Astrocyte (in vitro differentiated cells and primary cell): ENCODE measurements at places on chromosomes 4 and X. TPM values are rescaled to one million over a fixed set of nuclear protein-coding genes. Genes with fewer than 3 reads are reported as not detected.

GRCh38 chrX:107675823-107676555, 47.7 kb downstream of the PRPS1 start:
- DNase-seq = no peak
- H3K27me3 ChIP-seq = no peaks in the 10 kb centered on the region
- H3K27ac ChIP-seq = peak overlapping the region; percentile 51
- no peaks in the 10 kb centered on the region for H3K36me3 ChIP-seq

DNA sequence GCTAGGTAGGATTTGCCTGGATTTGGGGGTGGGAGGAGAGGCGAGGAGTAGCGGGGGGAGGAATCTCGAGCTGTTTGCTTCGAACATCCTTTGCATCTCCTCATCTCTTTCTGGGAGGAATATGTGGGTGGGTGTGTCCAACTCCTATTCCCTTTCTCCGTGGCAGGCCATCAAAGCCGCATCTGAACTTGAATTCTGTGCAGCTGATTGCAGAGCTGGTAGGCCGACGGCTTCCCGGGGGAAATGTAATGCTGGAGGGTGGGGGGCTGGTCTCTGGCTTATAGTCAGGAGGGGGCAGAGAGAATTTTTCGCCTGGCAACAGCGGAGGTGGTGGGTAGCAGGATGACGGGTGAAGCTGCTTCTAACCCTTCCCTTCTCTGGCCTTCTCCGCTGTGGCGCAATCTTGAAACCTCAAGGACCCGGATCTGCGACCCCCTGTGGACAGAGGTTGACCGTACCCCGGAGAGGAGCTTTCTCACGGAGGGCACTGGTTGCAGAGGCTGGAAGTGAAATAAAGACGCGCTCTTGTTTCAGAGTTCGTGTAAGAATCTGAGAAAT, 628 bp downstream of the ZCCHC12 start:
- H3K36me3 ChIP-seq = no peaks in the 10 kb centered on the region
- DNase-seq = no peak
- peak overlapping the region; percentile 37 for H3K4me3 ChIP-seq
- H3K27ac ChIP-seq = no peak overlapping the region

The GBA3 gene
- not detected in 2 replicates for total RNA-seq

- DNase-seq = peak; percentile 90
- no peaks in the 10 kb centered on the region for H3K36me3 ChIP-seq
- peaks cover 14% of the 10 kb centered on the region for H3K4me1 ChIP-seq
- H3K27ac ChIP-seq = peak overlapping the region; percentile 30
Observed at GRCh38 chr4:148795156-148795864, 353.1 kb upstream of the NR3C2 start.

DNA sequence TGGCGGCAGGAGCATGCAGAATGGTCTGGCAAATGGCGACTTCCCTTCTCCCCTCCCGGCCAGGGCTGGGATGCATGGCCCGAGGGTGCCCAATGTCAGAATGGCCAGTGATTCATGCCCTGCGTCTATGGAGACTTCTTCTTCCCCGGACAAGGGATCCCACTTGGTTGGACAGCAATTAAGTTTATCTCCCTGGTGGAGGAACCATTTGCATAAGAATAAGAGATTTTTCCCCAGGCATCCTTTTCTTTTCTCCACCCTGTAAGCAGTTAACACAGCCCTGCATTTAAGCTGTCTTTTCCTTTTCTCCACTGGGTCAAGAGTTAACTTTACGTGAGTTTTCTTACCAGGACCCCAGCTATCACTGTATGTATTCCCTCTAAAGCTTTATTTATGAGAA, 856.6 kb downstream of the GLUD2 start:
- H3K4me1 ChIP-seq = no peaks in the 10 kb centered on the region
- DNase-seq = no peak
- H3K27ac ChIP-seq = no peak overlapping the region
- H3K27me3 ChIP-seq = no peaks in the 10 kb centered on the region
- no peak overlapping the region for H3K4me3 ChIP-seq

DNA sequence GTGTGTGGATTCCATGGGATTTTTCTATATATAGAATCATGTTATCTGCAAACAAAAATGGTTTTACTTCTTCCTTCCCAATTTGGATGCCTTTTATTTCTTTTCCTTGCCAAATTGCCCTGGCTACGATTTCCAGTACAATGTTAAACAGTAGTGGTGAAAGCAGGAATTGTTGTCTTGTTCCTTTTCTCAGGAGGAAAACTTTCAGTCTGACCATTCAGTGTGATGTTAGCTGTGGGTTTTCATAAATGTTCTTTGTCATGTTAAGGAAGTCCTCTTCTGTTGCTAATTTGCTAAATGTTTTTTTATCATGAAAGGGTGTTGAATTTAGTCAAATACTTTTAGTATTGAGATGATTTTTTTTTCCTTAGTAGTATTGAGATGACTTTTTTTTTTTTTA, 10.9 kb downstream of the SAP30 start:
- peaks cover 3% of the 10 kb centered on the region for H3K36me3 ChIP-seq
- H3K4me3 ChIP-seq = no peak overlapping the region
- no peaks in the 10 kb centered on the region for H3K27me3 ChIP-seq
- no peak for DNase-seq
- no peak overlapping the region for H3K27ac ChIP-seq

The ZAR1 gene
- not detected in 2 replicates for total RNA-seq

The SLBP gene
- total RNA-seq = 44.5 and 45.1 TPM in 2 replicates

- H3K36me3 ChIP-seq = no peaks in the 10 kb centered on the region
- no peaks in the 10 kb centered on the region for H3K4me1 ChIP-seq
- H3K27me3 ChIP-seq = no peaks in the 10 kb centered on the region
- DNase-seq = no peak
Observed at GRCh38 chrX:16278927-16279326, 111.6 kb downstream of the MAGEB17 start.

- H3K4me3 ChIP-seq = no peak overlapping the region
- H3K4me1 ChIP-seq = peaks cover 20% of the 10 kb centered on the region
- no peaks in the 10 kb centered on the region for H3K36me3 ChIP-seq
- H3K27me3 ChIP-seq = no peaks in the 10 kb centered on the region
- no peak for DNase-seq
Observed at GRCh38 chrX:13383907-13384306, 64.1 kb upstream of the ATXN3L start.

GRCh38 chr4:159273141-159273438, 170.2 kb downstream of the RAPGEF2 start:
- DNase-seq = no peak
- H3K27me3 ChIP-seq = no peaks in the 10 kb centered on the region
- no peaks in the 10 kb centered on the region for H3K36me3 ChIP-seq
- H3K4me1 ChIP-seq = peaks cover 23% of the 10 kb centered on the region

- H3K27ac ChIP-seq = no peak overlapping the region
- H3K4me1 ChIP-seq = no peaks in the 10 kb centered on the region
- H3K36me3 ChIP-seq = peaks cover 7% of the 10 kb centered on the region
- DNase-seq = no peak
Observed at GRCh38 chr4:106186201-106186600, 129.8 kb downstream of the TBCK start.

The ADGRG2 gene
- total RNA-seq = 0.09 TPM in 1 of 2 replicates, not detected in the other

- H3K4me1 ChIP-seq = peaks cover 18% of the 10 kb centered on the region
- no peak for DNase-seq
- no peak overlapping the region for H3K4me3 ChIP-seq
Observed at GRCh38 chr4:105196523-105197145, 50.0 kb downstream of the TET2 start.

GRCh38 chr4:41638203-41638602, 100.2 kb downstream of the LIMCH1 start:
- no peaks in the 10 kb centered on the region for H3K4me1 ChIP-seq
- H3K27ac ChIP-seq = no peak overlapping the region
- H3K27me3 ChIP-seq = no peaks in the 10 kb centered on the region
- no peak for DNase-seq
- H3K36me3 ChIP-seq = no peaks in the 10 kb centered on the region

DNA sequence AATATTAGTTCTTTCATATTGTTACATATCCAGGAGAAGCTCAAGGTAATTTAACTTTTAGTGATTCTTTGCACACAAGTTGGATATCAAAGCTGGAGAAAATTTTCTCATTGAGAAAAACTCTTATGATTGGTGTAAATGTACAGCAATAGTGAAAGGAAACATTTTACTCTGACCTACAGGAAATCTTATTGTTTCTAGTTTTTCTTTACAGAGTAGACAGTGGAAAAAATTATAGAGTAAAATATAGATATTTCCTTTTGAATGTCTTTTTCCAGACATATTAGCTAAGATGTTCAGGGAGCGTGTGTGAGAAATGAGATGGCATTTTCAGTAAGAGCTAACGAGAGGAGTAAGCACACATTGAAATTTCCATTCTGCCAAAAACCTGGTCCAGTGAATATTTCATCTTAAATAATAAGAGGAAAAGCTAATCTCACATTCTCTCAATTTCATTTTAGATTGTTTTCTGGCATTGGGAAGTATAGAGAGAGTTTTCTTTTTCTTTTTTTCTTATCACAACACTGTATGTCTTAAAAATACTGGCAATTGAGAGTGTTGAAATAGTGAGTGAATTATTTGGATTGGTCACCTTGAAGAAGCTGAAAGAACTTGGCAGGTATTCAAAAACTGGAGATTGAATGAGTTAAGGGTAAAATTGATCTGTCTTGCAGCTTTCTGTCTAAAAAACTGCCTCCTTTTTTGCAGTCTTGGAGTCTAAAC, 15.6 kb upstream of the ATP8A1 start:
- no peaks in the 10 kb centered on the region for H3K27me3 ChIP-seq
- H3K4me1 ChIP-seq = no peaks in the 10 kb centered on the region
- H3K27ac ChIP-seq = no peak overlapping the region
- no peak overlapping the region for H3K4me3 ChIP-seq
- DNase-seq = no peak

- peak overlapping the region; percentile 39 for H3K4me3 ChIP-seq
- peak overlapping the region; percentile 53 for H3K27ac ChIP-seq
- peaks cover 55% of the 10 kb centered on the region for H3K4me1 ChIP-seq
- DNase-seq = peak; percentile 27
- H3K36me3 ChIP-seq = peaks cover 46% of the 10 kb centered on the region
- no peaks in the 10 kb centered on the region for H3K27me3 ChIP-seq
Observed at GRCh38 chrX:45762699-45763647, 562.3 kb upstream of the DIPK2B start.

DNA sequence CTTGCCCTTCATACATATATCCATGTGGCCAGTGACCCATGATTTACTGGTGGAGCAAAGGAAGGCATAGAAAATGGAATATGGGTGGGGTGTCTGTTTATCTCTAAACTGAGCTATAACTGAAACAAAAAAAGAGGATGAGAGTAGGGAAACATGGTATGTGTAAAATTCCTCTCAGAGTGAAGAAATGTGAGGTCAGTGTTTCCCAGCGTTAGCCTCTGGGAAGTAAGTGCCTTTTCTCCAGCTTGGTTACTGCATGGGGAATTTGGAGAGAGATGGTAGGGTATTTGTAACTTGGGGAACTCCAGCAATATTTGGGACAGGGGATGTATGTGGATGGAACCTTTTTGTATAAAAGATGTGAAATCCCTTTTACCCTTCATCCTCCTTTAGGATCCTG, 89.4 kb downstream of the AFF1 start:
- H3K4me3 ChIP-seq = no peak overlapping the region
- no peaks in the 10 kb centered on the region for H3K36me3 ChIP-seq
- no peak for DNase-seq
- H3K4me1 ChIP-seq = no peaks in the 10 kb centered on the region
- H3K27me3 ChIP-seq = no peaks in the 10 kb centered on the region

- H3K27ac ChIP-seq = no peak overlapping the region
- H3K27me3 ChIP-seq = no peaks in the 10 kb centered on the region
- H3K4me3 ChIP-seq = no peak overlapping the region
- no peaks in the 10 kb centered on the region for H3K4me1 ChIP-seq
Observed at GRCh38 chrX:71581210-71581609, 3.0 kb downstream of the GCNA start.

DNA sequence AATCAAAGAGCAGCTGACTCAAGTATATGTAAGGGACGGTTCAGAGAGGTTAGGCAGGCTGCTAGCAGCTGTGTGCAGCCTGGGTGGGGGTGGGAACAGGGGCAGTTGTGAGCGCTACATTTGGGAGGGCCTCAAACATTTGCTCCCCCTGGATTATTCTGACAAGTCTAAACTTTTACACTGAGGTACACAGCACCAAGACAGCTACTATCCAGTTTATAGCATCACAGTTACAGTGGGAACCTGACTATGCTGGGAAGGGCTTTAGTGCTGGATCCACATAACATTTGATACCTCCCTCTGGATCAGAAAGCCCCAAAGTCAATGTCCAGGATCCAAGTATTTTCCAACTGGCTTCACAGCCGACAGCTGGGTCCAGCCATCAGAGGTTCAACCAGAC, 55.8 kb upstream of the GIMD1 start:
- no peaks in the 10 kb centered on the region for H3K27me3 ChIP-seq
- no peaks in the 10 kb centered on the region for H3K36me3 ChIP-seq
- no peak for DNase-seq

DNA sequence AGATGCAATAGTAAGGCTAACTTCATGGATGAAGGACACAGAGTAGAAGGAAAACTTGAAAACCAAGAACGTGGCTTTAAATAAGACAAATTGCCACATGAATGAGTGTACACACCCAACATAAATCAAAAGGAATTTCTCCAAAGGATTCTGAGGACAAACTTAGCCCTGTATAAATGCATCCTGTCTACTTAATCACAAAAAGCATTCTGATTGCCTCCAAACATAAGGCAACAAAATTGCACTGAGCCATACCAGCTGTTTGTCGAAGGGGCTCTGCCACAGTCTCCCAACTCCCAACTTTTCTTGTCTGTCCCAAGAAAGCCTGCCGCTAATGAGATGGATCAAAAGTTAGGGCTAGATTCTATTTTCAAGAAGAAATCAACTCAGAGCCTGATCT, 194.3 kb downstream of the SOWAHB start:
- DNase-seq = peak; percentile 41
- H3K27me3 ChIP-seq = no peaks in the 10 kb centered on the region
- no peak overlapping the region for H3K4me3 ChIP-seq
- no peaks in the 10 kb centered on the region for H3K36me3 ChIP-seq
- peak overlapping the region; percentile 75 for H3K27ac ChIP-seq

DNA sequence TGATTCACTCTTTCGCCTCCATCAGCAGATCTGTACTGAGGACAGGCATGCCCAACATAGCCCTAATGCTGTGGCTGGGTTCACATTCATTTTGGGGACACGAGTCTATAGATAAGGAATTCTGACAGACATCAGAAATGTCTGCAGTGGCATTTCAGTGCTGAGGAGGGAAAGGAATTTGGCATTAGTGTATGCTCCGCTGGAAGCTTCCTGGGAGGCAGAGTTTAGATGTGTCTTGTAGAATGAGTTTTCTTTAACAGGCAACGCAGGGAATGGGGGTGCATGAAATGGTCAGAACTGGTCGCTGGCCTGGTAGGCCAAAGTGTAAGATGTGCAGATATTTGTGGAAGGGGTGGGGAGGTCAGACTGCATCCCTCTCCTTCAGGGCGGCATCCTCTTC, 43.5 kb upstream of the ZNF518B start:
- H3K27me3 ChIP-seq = no peaks in the 10 kb centered on the region
- no peak overlapping the region for H3K4me3 ChIP-seq
- H3K36me3 ChIP-seq = no peaks in the 10 kb centered on the region
- no peak overlapping the region for H3K27ac ChIP-seq

DNA sequence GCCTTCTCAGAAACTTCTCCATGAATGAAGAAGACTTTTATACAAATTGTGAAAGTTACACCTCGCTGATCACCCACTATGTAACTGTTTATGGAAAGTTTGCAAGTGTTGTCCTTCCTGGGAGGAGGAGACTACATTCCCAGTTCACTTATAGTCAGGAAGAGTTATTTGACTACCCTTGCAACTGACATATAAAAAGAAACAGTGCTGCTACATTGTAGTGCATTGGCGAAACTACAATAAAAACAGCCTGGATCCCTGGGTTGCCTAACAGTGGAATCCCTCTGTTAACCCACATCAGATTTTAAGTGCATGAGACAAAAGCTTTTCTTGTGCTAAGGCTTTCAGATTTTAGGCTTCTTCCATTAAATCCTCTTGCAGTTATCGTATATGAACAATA, 30.4 kb downstream of the MAGEB10 start:
- no peak for DNase-seq
- H3K27ac ChIP-seq = no peak overlapping the region
- H3K36me3 ChIP-seq = no peaks in the 10 kb centered on the region
